ENCODE measurements at places on chromosomes 2 and 18.

DNA sequence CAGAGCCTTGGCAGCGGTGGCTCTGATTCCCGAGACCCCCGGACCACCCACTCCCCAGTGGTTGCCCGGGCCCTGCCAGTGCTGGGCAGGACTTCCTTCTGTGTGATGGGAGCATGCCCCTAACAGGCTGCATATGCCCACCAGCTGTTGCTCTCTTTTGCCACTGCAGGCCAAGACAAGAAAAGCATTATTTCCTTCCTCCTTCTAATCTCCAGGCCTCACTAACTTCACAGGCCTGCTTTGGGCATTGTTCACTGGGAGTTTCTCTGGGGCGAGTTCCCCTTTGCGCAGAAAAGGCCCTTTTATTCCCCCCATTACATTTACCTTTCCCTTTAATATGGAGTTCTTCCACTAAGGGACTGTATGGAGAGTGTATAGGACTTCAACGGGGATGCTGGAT lies 249.1 kb upstream of the SIX2 start:
- no peak for DNase-seq

GRCh38 chr2:136207665-136208064 lies 89.7 kb upstream of the CXCR4 start:
- DNase-seq: no peak

GRCh38 chr18:66046032-66046602 lies 295.3 kb downstream of the CDH7 start:
- no peak for DNase-seq

GRCh38 chr2:212777020-212777491 lies 238.5 kb upstream of the ERBB4 start:
- peak; percentile 51 for DNase-seq

DNA sequence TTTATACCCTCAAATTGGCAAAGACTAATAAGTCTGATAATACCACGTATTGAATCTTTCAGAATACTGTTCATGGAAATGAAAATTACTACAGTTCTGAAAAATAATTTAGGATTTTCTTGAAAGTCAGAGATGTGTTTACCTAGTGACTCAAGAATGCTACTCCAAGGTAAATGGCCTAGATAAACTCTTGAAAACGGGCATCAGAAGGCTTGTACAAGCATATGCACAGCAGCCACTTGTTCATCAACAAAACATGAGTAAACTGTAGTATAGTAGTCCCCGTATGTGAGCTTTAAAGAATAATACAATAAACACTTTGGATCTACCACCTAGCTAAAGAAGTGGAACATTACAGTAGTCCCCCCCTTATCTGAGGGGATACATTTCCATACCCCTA lies 157.5 kb downstream of the THADA start:
- no peak for DNase-seq

DNA sequence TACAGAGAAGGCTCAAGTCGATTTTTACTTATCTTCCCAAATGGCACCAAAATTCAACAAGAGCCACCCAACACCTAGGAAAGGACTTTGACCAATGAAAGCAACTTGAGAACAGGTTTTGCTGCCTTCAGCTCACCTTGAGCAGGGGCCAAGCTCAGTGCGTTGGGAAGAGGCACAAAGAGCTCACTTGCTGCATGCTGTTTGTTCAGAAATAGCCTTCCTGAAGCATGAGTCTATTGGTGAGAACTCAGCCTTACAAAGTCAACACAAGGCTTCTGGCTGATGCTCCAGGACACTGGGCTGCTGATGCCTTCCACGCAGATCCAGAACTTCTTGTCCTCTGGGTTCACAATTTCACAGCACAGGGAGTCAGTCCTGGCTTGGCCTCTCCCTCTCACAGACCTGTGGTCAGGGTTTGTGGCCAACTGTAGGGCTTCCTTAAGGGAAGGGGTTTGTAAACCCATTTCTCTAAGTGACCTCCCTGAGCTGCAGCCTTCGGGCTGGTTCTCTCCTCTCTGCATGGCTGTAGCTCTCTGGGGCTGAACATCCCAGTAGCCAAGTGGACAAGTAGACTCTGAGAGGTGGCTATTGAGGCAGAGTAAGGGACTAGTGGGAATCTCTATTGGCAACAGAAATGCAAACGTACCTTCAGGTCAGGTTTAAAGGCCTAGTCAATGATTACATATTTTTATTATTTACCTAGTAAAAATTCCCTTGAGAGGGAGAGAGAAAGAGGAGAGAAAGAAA lies 124.7 kb upstream of the GATA6 start:
- no peak for DNase-seq

GRCh38 chr2:105442721-105443120 lies 43.9 kb upstream of the FHL2 start:
- no peak for DNase-seq

DNA sequence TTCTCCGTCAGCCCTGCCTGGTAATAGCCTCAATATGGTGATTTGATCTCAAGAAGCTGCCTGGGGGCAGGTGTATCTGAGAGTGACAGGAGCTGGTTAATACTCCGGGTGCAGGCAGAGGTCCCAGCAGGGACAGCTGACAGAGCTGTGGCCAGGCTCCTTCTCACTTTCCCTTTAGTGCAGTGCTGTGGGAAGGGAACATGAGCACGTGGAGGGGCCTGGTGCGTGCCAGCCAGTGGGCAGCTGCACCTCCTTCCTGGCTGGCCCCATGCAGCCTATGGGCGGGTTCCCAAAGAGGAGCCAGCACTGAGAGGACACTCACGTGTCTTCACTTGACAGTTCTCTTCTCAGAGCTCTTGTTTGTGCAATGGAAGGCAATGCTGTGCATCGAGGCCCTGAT lies 9.1 kb downstream of the CNNM4 start:
- DNase-seq: no peak

GRCh38 chr18:45275367-45276113 lies 339.7 kb upstream of the SLC14A2 start:
- DNase-seq: peak; percentile 25

- DNase-seq: no peak
Measured at GRCh38 chr2:206452242-206452641, 8.9 kb downstream of the ADAM23 start.

- DNase-seq: no peak
Measured at GRCh38 chr2:146985753-146986152, 859.1 kb upstream of the ACVR2A start.

GRCh38 chr2:232296776-232297525 lies 81.6 kb upstream of the ALPP start:
- DNase-seq: no peak

DNA sequence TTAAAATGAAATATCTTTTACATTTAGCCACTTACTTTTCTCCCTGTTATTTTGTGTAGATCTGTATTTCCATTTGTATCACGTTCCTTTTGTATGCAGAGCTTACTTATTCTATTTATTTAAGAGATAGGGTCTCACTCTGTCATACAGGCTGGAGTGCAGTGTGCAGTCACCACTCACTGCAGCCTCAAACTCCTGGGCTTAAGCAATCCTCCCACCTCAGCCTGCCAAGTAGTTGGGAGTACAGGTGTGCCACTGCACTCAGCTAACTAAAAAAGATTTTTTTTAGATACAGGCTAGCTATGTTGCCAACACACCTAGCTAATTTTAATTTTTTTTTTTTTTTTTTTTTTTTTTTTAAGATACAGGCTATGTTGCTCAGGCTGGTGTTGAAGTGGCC lies 10.9 kb downstream of the PTPN18 start:
- no peak for DNase-seq

- no peak for DNase-seq
Measured at GRCh38 chr18:50973367-50974126, 5.7 kb downstream of the ELAC1 start.

DNA sequence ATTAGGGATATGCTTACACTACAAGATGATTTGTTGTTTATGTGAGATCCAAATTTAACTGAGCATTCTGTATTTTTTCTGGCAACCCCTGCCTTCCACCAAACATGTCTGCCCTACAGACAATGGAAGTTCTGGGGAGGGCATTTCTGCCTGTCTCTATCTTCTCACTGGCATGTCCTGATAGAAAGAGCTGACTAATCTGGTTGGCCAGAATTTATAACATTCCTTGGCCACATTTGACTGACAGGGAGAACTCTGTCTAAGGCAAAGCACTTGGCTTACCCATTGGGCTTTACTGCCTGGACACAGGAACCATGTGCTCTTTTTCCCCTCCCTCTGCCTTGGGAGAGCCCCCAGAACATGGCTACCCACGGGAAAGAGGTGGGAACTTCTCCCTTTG lies 70.6 kb upstream of the TMEM178A start:
- peak; percentile 21 for DNase-seq

- DNase-seq: no peak
Measured at GRCh38 chr2:126811101-126811500, 87.6 kb upstream of the TEX51 start.

DNA sequence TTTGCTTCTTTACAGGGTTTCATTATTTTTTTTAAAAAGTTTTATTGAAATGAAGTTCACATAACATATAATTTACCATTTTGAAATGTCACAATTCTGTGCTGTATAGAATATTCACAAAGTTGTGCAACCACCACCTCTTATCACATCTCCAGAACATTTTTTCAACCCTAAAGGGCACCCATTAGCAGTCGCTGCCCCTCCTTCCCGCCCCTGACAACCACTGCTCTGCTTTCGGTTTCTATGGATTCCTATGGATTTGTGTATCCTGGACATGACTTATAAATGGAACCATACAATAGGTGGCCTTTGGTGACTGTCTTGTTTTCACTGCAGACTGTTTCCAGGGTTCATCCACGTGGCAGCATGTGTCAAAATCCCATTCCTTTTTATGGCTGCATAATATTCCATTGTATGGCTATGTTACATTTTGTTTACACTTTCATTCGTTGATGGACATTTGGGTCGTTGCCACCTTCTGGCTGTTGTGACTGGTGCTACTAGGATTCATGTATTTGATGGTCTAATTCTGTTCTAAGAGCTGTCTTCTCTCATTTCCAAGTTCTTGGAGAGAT lies 52.6 kb downstream of the SH3BP4 start:
- DNase-seq: no peak

DNA sequence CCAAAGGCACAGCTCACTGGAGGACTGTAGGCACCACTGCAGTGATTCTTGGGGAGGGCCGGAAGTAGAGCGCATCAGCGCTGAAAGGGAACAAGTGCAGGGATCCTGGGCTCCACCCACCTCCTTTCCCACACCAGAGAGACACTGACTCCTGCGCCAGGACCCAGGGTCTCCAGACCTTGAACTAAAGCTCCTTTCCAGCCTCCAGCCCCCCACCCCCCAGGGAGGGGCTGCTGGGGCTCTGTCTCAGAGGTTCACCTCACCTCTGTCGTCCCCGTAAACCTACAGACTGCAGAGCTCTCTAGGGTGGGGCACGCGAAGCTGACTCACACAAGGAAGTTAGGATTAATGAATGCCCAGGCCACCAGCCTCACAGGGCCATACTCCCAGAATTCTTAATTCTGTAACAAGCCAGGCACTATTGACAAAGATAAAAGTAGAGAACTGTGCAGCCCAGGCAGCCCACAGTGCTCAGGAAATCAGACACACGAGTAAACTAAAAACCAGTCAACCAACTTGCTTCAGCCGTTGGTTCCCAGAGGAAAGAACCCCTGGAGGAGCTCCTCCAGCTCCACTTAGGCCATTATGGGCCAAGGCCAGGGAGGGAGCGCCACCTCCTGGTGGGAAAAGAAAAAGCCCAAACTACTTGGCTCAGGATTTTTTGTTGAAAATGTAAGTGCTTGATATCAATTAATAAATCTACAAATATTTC lies 45.1 kb upstream of the ACAA2 start:
- peak; percentile 87 for DNase-seq

DNA sequence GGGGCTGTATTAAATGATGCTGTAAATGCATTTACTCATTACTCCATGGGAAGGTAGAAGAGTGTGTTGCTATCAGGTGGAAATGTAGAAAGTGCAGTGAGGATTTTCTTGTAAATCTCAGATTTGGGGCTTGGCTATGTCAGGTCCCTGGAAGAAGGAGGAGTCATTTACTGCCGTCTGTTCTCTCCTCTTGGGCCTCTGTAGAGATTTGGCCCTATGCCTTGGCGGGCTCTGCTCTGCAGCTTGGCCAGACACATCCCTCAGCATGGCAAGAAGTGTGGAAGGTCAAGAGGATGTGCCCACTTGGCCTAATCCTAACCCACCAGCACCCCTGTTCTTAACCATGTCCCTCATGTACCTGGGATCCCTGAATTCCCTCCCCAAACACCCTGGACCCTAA lies 6.7 kb downstream of the IL1R1 start:
- no peak for DNase-seq

DNA sequence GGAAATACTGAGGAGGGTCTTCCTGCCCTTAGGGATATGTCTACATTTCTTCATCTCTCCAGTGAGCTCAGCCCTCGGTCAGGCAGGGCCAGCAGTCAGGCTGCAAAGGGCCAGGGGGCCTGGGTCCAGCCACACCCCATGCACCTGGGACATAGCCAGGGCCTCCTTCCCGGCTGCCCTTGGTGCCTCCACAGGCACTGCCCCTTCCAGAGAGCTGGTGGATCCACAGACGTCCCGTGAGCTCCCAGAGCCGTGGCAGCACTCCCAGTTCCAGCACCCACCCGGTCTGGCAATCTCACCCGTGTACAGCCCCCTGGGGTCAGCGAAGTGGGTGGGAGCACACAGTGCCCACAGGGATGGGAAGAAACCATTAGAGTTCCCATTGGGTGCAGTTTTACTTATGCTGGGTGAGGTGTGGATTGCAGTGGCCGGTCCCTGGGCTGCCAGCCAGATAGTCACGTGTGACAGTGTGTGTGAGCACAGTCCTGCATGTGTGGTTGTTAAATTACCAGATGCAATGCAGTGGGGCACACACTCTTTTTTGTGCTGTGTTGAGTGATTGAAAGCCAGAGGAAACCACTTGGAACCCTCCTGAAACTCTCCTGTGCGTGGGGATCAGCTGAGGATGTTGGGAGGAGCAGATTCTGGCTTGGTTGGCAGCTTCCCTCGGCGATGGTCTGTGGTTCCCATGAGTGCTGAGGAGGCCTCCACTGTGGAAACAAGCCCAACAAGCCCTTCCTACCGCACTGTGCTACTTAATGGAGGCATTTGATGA lies 131.0 kb downstream of the SNTG2 start:
- DNase-seq: peak; percentile 55

DNA sequence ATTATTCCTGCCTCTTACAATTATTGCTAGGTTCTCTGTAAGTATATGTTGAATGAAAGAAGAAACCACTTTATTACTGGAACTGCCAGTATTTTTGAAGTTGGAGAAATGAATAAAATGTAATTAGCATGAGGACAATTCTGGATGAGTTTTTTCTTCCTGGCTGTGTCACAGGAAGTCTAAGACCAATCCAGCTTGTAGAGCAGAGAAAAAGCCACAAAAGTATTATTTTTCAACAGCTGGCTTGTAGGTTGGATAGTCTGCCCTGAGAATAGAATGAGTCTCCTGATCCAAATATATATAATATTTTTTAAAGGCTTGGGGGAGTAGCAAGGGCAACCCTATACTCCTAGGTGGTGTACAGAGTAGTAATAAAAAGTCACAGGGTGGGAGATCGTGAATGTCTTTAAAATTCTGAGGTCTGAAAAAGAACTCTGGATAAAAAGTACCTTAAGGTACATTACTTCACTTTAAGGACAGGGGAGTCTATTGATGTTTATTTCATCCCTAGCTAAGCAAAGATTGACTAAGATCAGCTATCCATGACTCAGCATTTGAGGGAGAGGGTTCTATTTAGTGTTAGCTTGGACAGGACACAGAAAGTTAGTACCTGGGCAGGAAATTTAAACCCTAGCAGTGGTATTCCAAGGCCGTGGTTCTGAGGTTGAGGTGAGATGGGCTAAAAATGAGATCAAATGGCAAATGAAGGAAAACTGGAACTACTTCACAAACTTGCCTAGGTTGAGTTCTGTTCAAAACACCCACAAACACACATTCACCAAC lies 31.7 kb downstream of the SLC40A1 start:
- no peak for DNase-seq

Data from astrocyte of the hippocampus (primary cell).